ENCODE measurements at places on chromosomes 6 and 20.

DNA sequence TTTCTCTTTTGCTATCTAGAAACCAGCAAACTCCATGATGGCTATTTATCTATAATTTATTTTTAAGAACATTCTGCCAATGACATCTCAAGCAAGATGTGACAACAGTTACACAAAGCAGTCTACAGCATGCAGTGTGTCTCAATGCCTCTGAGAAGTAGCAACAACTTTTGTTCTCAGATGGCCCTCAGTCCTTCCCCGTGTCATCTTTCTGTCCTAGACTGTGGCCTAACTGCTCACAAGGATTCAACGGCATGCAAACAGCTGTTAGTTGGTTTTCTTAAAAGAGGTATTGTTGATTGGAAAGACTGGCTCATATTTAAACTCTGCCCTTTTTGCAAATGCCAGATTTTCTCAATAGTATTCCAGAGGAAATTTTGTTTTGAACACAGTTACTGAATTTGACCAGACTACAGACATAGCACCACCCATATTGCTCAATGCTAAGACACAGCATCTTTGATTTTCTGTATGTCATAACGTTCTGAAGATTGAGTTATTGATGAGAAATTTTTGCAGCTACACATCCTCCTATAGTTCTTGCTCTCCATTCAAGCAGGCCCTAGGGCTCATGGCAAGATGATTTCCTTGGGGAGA is 26.1 kb upstream of the F13A1 start:
- DNase-seq, result no peak

GRCh38 chr20:11714886-11715285 is 202.8 kb upstream of the BTBD3 start:
- no peak for DNase-seq

DNA sequence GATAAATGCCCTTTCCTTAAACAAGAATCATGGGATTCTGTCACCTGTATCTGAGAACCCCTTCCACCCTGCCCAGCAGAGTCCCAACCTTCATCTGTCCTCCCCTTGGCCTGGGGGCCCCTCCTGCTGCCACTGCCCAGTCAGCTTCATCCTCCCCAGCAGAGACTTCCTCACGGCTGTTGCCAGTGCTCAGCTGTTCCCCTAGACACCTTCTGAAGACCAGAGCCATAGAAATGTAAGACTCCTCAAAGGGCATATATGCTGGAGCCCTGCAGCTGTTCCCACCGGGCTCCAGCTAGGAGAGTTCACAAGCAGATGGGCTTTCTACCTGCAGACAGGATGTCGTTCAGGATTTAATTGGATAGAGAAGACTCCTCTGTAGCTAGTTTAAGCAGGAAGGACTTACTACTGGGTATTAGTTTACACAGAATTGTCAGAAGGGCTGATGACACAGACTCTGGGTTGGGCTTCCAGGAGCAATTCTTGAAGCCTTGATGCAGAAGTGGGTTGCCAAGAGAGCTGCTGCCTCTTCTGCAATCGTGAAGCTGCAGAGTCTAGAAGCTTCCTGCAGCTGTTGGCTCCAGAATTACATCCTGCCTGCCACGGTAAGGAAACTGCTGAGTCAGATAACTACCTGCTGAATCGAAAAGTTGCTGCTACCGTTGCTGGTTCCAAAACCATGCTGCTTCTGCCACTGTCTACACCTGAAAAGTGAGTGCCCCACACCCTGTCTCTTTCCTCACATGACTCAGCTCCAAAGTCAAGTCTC is 57.1 kb upstream of the MLN start:
- DNase-seq, result no peak

DNA sequence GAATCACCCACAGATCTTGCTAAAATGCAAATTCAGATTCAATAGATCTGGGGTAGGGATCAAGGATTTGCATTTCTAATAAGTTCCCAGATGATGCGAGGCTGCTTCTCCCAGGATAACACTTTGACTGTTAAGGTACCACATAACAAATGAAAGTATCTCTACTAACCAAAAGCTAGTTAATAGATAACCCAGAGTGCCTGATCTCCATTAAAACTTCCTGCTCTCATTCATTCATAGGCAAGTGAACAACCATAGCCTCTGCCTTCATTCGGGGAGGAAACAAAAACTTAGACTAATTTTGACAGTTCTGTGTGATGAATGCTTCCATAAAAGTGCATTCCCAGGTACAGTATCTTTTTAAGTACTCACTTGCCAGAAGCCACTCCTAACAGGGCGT is 265.6 kb upstream of the BTBD3 start:
- no peak for DNase-seq

DNA sequence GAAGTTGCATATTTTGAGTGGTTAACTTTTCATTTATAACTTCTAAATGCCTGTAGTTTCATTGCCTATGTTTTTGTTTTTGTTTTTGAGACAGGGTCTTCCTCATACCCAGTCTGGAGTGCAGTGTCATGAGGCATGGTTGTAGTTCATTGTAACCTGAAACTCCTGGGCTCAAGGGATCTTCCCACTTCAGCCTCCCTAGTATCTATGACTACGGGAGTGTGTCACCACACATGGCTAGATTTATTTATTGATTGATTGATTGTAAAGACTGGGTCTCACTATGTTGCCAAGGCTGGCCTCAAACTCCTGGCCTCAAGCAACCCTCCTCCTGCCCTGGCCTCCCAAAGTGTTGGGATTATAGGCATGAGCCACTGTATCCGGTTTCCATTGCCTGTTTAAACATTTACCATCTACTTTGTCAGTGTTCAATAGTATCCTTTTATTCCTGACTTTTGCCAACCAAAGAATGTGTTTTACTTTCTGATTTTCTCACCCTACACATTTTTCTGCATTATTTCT is 144.6 kb downstream of the CDKAL1 start:
- DNase-seq, result no peak

GRCh38 chr20:64222851-64223525 is 32.6 kb upstream of the PCMTD2 start:
- DNase-seq, result no peak

DNA sequence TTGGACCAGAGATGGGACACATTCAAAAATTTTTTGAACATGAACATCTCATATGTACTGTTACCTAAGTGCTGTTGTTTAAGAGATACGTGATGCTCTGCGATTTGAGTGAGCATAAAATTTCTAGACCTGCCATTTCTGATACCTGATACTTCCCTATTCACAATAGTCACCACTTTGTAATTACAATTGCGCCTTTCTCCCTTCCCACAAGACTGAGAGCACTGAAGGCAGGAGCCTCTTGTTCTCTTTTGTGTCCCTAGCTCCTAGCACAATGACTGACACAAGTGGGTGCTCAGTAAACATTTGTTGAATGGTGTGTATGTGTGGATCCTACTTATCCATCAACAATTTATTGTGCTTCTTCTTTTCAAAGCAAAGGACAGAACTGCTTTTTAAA is 92.8 kb upstream of the TMEM30A start:
- no peak for DNase-seq

DNA sequence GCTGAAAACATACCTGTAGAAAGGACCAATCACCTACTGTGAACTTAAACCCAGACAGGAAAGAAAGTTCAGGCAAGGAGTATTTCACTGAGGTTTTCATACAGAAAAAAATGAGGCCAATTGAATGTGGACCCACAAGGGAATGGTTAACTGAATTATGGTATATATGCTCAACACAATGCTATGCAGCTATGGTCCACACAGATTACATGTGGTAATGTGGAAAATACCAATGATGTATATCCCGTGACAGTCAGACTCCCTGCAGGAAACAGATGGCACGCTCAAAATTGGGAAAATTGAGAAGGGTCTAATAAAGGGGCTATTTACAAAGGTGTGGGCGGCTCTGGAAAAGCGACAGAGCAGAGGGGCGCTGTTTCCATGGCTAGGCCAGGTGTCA is 47.1 kb upstream of the PIM1 start:
- DNase-seq, result no peak

GRCh38 chr20:57847104-57847503 is 137.3 kb upstream of the PMEPA1 start:
- no peak for DNase-seq

GRCh38 chr6:147654103-147654845 is 145.8 kb downstream of the SAMD5 start:
- no peak for DNase-seq

- no peak for DNase-seq
Observed at GRCh38 chr6:105593056-105593690, 190.3 kb upstream of the PREP start.

DNA sequence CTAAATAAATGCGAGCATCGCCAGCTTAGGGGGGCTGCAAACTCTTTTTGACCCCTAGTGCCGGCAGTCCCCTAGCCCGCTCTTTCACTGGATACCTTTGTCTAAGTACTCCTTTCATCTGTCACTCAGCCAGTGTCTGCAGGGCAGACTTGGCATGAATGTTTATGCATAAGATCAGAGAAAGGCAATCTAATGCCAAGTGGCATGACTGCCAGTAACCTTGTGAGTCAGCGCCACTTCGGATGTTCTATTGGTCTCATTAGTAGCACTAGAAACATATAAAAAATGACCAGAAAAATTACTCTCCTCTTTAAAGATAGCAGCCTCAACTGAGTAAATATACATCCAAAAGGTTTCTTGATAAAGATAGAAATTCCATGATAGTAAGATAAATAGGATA is 192.2 kb downstream of the TBC1D32 start:
- no peak for DNase-seq

DNA sequence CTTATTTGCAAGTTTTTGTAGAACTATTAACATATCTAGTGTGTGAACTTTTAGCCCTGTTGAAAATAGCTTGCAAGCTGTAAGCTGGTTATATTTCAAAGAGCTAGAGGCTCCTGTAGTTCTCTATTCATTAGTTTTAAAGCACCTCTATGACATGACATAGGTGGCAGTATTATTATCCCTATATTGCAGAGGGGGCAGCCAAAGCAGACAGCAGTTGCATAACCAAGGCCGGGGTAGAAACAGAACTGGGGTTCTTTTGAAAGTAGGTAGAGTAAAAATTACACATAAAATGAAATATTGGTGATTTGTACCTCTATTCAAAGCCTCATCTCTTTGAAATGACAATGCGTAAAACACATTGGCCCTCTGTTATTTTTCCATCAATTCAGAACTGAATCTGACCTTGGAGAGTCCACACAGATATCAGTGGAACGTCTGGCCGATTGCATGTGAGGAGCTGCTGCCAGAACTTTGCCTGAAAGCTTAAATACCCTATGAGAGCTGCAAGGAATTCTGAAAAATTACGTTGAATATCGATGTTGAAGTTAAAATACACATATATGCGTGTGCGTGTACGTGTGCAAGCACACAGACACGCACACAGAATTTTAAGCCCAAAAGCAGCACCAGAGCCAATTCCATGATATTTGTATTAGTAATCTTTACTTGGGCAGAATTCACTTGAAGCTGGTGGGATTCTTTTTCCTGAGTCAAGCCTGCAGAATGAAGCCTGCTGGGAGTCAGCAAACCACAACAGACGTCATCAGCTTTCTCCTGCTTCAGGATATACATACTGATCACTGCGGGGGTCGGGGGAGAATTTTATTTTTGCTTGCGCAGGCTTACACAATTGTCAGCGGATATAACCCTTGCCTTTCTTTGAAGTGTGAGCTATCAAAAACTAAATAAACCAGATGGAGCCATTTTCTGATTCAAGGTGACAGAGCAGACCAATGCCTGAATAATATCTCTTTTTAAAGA is 163.2 kb downstream of the PDE7B start:
- DNase-seq, result no peak

GRCh38 chr6:93676581-93676980 is 257.2 kb upstream of the EPHA7 start:
- no peak for DNase-seq

DNA sequence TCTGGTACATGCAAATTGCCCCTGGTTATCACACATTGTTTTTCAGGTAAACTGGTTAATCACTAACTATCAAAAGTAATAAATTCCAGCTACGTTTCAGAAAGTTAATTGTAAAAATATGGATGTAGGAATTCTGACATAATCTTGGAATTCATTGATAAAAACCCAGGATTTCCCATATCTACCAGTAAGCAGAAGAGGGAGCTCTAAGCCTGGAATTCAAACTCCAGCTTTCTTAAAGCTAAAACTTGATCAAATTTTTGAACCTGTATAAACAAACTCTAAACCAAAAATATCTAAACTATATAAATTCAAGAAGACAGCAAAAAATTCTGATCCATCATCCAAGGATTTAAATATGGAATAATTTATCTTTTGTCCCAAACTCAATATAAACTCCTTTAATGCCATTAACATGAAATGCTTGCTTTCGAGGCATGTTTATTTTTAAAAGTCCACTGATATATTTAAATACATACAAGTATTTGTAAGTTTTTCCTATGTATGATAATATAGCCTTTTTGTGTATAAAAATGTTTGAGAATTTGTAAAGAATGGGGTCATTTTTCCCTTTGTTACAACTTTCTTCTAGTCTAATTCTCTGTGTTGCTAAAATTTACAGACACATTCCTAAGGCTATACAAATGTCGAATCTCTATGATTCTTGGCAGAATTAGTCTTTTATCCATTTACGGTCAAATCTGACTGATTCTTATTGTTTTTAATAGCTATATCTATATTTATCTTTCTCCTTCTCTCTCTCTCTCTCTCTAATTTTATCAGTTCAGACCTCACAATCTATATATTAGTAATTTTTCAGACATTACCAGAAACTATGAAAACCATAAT is 91.4 kb upstream of the RNF217 start:
- no peak for DNase-seq

DNA sequence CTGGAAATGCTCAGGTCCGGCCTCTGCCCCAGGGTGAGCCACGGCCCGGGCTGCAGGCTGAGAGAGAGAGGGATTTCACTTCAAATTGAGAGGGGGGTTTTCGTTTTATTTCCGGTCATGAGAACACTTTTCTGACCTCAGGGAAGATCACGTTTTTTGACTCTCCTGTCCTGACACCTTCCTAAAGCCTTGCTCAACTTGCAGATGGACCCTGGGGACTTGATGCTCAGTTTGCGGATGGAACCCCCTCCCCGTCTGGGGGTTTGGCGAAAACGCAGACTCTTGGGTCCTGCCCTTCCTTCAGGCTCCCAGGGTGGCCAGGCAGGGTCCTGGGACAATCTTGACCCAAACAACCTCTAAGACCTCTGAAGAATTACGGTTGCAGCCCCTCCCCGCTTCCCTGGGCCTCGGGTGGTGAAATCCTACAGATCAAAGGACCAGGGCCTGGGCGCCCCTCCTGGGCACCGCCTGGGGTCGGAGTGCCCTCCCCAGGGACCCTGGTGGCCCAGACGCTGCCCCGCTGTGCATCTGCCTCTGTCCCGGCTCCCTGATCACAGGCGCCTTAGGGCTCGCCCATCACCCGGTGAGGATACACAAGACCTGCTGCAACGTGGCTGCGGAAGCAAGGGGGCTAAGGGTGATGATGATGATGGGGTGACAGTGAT is 148.2 kb downstream of the ERMARD start:
- DNase-seq, result no peak

GRCh38 chr6:56241124-56241802 is 6.1 kb downstream of the COL21A1 start:
- no peak for DNase-seq

DNA sequence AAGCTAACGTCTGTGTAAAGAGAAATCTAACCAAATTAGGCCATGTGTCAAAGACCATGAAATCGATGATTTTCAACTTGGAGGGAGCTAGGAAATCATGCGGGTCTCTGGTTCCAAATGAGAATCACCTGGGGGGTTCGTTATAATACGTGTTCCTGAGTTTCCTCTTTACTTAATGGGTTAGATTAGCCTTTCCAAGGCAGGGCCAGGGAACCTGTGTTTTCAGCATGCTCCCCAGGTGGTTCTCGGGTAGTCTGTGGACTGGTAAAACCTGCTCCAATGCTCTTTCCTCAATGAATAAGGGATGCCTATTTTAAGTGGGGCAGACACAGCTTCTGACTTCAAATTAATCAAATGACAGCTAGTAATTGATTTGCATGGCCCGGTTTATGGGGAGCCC is 965 bp upstream of the HLA-DOA start:
- no peak for DNase-seq
